Cortex of kidney (tissue), 1 donor: ENCODE measurements at places on chromosomes 5 and 9.

GRCh38 chr5:97545886-97546535, 363.0 kb upstream of the RIOK2 start:
- no peak for DNase-seq

- DNase-seq, result no peak
These were observed 42.3 kb downstream of the IPPK start for GRCh38 chr9:92627651-92628050.

- no peak for DNase-seq
These were observed 19.5 kb downstream of the THBS4 start for GRCh38 chr5:80054682-80055081.

DNA sequence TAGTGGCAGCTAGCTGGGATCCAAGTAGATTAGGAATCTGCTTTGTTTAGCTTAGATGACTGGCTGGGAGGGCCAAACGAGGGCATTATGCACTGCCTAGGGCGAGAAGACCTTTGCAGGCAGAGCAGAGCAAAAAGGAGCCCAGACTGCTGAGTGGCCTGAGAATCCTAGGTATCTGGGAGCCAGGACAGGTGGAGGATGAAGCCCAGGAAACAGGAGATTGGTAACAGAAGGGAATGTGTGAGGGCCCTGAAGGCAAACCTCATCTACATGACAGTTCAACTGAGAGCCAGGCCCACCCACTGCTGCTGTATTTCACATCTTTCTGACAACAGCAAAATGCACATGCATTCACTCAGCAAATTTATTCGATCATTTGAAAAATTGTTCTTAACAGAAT, 192.3 kb downstream of the DTWD2 start:
- DNase-seq, result no peak
